ENCODE measurements at places on chromosomes 3 and 15.

DNA sequence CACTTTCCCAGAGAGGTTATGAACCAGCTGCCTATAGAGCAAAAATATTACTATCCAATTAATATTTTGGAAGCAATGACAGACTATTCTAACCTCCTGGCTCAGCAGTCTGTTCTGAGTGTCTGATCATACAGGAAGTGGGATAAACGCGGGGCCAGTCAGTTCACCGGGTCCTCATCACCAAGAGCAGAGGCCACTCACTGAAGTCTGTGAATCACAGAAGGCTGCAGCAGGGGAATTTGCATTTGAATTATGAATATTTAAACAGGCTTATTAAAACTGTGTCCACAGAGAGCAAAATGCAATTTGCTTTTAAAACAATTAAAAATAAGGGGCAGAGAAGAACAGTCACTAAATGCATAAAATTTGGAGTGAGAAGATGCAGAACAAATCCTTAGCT is 305.2 kb downstream of the MCTP2 start:
- no peak for DNase-seq

DNA sequence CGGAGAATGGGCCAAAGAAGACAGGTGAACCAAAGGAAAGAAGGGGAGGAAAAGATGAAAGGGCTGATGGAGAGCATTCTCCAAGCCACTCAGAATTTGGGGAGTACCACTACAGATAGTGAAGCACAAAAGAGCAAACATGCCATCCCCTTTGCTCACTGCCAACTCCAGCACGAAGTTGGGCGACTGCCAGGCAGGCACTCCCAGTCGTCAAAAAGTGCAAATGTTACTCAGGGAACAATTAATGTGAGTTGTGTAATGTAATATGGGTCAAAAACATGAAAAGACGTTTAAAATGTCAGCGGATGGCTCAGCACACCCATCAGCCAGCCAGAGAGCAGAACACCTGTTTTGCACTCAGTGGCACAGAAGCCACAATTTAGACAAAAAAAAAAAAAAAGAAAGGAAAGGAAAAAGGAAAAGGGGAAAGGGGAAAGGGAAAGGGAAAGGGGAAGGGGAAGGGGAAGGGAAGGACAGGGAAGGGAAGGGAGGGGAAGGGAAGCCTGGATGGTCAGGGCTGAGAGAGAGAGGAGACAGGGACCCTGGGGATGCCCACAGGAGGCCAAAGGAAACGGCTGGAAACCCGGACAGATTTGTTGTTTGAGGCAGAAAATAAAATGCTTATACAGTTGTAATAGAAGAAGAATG is 82.7 kb downstream of the COL8A1 start:
- no peak for DNase-seq

- no peak for DNase-seq
Observed at GRCh38 chr15:65494076-65494475, 23.4 kb downstream of the DPP8 start.

DNA sequence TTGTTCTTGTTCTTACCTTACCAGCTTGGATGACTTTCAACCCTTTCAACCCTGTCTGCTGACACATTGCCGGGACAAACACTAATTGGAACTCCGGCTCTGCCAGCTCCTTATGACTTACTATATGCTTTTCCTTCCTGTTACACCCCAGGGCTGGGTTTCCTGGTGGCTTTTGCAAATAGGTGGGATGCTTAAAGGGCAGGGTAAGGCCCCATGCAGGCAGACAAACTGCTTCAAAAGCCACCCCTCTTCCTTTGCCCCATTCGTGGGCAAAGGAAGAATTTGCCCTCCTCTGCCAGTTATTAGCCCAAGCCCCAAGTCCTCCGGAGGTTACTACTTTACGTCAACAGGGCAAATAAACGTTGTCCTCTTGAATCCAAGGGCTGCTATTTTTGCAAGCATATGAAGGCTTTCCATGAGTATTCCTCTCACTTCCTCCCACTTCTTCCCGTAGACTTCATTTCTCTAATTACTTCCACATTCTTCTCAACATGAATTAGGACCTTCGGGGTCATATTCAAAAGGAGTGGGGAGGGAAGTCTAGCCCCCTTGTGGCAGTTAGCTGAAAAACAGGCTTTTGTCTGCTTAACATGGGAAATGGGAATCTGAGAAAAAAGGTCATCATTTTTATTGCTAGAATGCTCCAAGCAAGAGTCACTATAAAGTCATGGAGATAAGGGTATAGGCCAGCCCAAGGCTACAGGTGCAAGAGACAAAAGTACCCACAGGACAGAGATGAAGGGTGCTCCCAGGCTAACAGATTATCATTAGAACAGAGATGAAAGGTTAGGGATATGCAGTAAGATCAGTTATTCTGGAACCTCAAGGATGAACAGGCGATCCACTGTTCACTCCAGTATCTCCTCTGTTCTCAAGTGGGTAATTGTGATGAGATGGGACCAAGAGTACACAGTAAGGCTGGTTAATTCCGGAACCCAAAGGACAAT is 56.3 kb upstream of the FSTL1 start:
- DNase-seq = peak; percentile 45

GRCh38 chr15:89633585-89633984 is 21.7 kb downstream of the KIF7 start:
- DNase-seq = no peak
